MCF 10A (cell line): ENCODE measurements at places on chromosomes 12 and 14. TPM values are rescaled to one million over a fixed set of nuclear protein-coding genes. Genes with fewer than 3 reads are reported as not detected.

CGRRF1 gene
- 17.5 and 22.3 TPM in 2 replicates for total RNA-seq

KRT85 gene
- total RNA-seq = 0.23 TPM in 1 of 2 replicates, not detected in the other

DNA sequence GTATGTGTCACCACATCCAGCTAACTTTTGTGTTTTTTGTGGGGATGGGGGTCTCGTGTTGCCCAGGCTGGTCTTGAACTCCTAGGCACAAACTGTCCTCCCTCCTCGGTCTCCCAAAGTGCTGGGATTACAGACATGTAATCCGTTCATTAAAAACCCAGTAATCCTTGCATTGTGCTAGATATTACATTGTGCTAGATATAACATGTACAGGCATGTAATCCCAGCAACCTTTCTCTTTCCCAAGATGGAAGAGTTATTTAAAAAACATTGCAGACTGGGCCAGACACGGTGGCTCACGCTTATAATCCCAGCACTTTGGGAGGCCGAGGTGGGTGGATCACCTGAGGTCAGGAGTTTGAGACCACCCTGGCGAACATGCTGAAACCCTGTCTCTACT, 19.7 kb downstream of the ELK3 start:
- DNase-seq = no peak

- peak; percentile 55 for DNase-seq
Observed at GRCh38 chr12:19018302-19018970, 111.1 kb upstream of the PLEKHA5 start.

CCDC175 gene
- not detected in 2 replicates for total RNA-seq

GRCh38 chr14:76940021-76940760, 88.3 kb downstream of the IRF2BPL start:
- DNase-seq = no peak
